ENCODE measurements at places on chromosomes 16 and 17. TPM values are rescaled to one million over a fixed set of nuclear protein-coding genes. Genes with fewer than 3 reads are reported as not detected.
A peak's percentile ranks its signal among the peaks of the same experiment; 100 is the strongest.

- no peak for DNase-seq
- peaks cover 36% of the 10 kb centered on the region for H3K4me1 ChIP-seq
- peak overlapping the region; percentile 52 for H3K27ac ChIP-seq
- H3K4me3 ChIP-seq, result no peak overlapping the region
- H3K27me3 ChIP-seq, result no peaks in the 10 kb centered on the region
Measured at GRCh38 chr16:2523801-2524231, 3.6 kb downstream of the AMDHD2 start.

DNA sequence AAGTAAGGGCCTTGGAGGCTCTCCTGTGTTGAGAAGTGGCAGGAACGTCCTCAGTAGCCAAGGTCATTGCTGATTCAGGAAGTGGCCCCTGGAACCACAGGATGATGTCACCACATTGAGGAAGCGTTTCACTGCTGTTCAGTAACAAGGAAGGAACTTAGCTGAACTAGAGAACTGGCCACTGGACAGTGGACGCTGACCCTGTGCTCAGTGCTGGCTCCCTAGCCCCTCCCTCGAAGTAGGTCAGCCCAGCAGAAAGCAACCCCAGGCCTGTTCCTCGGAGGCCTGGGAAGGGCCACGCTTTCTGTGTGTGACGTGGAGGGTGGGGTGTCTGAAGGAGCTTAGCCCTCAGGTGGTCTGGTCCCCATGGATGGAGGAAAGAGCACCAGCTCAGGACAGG, 58.3 kb downstream of the B9D1 start:
- H3K27me3 ChIP-seq, result no peaks in the 10 kb centered on the region
- DNase-seq, result peak; percentile 74
- no peak overlapping the region for H3K4me3 ChIP-seq
- peak overlapping the region; percentile 55 for H3K27ac ChIP-seq
- H3K36me3 ChIP-seq, result no peaks in the 10 kb centered on the region
- H3K4me1 ChIP-seq, result peaks cover 77% of the 10 kb centered on the region

DNA sequence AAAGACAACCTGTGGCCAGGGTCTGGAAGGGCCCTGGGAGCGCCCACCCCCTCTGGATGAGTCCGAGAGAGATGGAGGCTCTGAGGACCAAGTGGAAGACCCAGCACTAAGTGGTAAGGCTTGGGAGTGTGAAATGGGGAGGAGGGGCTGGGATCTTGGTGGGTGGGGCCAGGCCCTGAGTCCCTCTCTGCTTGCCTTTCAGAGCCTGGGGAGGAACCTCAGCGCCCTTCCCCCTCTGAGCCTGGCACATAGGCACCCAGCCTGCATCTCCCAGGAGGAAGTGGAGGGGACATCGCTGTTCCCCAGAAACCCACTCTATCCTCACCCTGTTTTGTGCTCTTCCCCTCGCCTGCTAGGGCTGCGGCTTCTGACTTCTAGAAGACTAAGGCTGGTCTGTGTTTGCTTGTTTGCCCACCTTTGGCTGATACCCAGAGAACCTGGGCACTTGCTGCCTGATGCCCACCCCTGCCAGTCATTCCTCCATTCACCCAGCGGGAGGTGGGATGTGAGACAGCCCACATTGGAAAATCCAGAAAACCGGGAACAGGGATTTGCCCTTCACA, 1.2 kb upstream of the STARD3 start:
- H3K27me3 ChIP-seq, result peaks cover 4% of the 10 kb centered on the region
- no peak for DNase-seq
- no peaks in the 10 kb centered on the region for H3K36me3 ChIP-seq
- H3K27ac ChIP-seq, result peak overlapping the region; percentile 90

DNA sequence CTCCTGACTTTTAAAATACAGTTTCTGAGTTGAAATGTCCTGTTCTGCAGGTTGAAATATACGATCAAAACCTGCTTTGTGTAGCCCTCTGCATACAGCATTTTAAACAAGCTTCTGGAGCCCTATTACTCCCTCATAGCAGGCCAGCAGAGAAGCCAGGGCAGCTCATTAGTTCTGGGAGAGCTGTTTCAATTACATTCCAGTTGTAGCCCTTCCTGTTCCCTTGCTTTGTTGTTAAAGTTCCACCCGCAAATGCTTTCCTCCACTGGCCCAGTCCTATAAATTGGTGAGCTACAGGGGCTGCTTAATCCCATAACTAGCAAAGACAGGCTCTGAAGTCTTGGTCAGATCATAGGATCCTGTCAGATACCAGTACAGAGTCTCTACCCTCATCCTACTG, 162.5 kb downstream of the SLC39A11 start:
- H3K27me3 ChIP-seq, result no peaks in the 10 kb centered on the region
- DNase-seq, result no peak
- no peak overlapping the region for H3K27ac ChIP-seq
- no peaks in the 10 kb centered on the region for H3K4me1 ChIP-seq

DNA sequence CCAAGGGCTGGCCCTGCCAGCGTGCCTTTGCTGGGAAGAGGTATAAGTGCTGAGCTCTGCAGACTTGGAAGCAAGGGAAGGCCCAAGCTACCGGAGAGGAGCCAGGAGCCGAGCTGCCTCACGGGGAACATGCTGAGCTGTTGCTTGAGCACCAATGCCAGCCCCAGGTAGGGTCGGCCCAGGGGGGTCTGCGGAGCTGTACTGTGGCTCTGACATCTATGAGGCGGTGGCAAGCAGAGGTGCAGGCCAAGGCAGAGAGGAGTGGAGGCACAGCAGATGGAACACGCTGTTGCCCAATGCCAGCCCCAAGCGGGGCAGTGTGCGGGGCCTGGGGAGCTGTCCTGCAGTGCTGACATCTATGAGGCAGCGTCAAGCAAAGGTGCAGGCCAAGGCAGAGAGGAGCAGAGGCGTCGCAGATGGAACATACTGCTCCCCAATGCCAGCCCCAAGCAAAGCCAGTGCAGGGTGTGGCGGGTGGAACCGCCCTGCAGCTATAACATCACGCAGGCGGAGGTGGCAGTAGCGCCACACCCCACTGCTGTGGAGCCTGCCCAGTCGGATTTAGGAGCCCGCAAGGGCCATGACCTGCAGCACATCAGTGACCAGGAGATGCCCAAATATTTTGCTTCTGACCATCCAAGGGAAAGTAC, 10.0 kb downstream of the GGA2 start:
- DNase-seq, result peak; percentile 77
- H3K27me3 ChIP-seq, result no peaks in the 10 kb centered on the region
- H3K4me3 ChIP-seq, result no peak overlapping the region

GRCh38 chr16:19515757-19516156, 6.1 kb downstream of the GDE1 start:
- no peak overlapping the region for H3K4me3 ChIP-seq
- H3K4me1 ChIP-seq, result peaks cover 81% of the 10 kb centered on the region
- no peak for DNase-seq
- H3K27ac ChIP-seq, result peak overlapping the region; percentile 76

DNA sequence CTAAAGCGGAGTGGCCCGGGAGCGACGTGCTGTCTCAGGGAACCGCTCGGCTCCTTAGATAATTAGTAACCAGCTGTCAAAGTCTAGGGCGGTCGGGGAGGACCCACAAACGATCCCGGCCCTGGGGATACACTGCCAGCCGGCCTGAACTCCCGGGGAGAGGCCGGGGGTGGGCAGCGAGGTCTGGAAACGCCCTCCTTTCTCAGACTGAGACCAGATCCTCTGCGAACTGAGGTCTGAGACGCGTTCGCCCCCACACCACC, 1.3 kb downstream of the HNF1B start:
- H3K36me3 ChIP-seq, result no peaks in the 10 kb centered on the region
- peak; percentile 73 for DNase-seq
- H3K4me3 ChIP-seq, result peak overlapping the region; percentile 52
- H3K4me1 ChIP-seq, result peaks cover 11% of the 10 kb centered on the region
- peaks cover 92% of the 10 kb centered on the region for H3K27me3 ChIP-seq

- no peak for DNase-seq
- no peak overlapping the region for H3K4me3 ChIP-seq
- no peaks in the 10 kb centered on the region for H3K36me3 ChIP-seq
- H3K4me1 ChIP-seq, result peaks cover 28% of the 10 kb centered on the region
Measured at GRCh38 chr16:85330694-85331188, 218.5 kb upstream of the CIBAR2 start.

DNA sequence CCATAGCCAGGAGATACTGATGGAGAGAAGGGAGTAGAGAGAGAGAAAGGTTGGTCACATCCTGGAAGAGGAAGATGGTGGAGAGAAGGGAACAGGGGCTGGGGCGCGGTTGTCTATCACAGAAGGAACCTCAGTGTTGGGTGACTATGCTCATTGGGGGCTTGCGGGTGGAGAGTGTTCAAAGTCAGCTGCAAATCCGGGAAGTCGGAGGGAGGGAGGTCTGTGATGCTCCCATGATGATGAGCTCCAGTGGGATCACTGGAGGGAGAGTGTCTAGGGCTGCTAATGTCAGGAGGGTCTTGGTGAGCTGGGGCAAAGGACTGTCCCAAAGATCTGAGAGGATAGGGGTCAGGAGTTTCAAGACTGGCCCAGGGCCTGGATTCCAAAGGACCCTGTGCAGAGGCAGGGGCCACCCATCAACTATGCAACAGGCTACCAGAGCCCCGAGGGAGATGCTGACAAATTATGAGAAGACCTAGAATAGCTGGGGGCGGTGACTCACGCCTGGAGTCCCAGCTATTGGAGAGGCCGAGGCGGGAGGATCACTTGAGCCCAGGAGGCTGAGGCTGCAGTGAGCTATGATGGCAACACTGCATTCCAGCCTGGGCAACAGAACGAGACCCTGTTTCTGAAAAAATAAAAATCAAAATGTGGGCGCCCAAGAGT, 2.6 kb downstream of the SPDYE4 start:
- H3K36me3 ChIP-seq, result no peaks in the 10 kb centered on the region
- no peak for DNase-seq
- peaks cover 5% of the 10 kb centered on the region for H3K27me3 ChIP-seq
- no peak overlapping the region for H3K4me3 ChIP-seq

DNA sequence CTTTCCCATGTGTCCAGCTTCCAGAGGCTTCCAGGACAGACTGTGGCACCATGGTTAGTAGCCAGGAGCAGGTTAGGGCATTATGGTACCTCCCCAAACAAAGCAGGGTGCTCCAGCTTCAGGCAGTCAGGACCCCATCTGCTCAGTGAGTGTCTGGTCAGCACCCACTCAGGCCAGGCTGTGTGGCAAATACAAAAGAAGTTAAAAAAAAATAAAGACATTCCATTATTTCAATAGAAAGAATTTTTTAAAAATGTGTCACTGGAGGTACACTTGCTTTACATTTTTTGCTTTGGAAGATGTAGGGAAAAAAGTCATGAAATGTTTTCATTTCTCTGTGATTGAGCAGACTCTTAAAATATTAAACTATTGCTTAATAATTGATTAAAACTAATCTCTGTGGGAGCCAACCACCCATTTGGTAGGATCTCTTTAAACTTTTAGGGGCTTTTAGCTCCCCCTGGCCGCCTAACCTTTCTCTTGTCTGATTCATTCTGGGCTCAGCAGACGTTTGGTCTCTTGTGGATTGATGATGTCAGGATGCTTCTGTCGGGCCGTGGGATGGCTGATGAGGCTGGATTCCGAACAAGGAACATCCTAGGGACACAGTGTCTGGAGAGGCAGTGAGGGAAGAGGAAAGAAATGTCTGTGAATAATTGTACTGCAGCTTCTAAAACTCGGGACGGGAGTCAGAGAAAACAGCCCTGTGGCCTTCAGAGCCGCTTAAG, 28.4 kb upstream of the NPTX1 start:
- H3K4me3 ChIP-seq, result no peak overlapping the region
- no peak for DNase-seq
- no peaks in the 10 kb centered on the region for H3K36me3 ChIP-seq
- H3K27me3 ChIP-seq, result peaks cover 18% of the 10 kb centered on the region
- H3K4me1 ChIP-seq, result peaks cover 3% of the 10 kb centered on the region

DNA sequence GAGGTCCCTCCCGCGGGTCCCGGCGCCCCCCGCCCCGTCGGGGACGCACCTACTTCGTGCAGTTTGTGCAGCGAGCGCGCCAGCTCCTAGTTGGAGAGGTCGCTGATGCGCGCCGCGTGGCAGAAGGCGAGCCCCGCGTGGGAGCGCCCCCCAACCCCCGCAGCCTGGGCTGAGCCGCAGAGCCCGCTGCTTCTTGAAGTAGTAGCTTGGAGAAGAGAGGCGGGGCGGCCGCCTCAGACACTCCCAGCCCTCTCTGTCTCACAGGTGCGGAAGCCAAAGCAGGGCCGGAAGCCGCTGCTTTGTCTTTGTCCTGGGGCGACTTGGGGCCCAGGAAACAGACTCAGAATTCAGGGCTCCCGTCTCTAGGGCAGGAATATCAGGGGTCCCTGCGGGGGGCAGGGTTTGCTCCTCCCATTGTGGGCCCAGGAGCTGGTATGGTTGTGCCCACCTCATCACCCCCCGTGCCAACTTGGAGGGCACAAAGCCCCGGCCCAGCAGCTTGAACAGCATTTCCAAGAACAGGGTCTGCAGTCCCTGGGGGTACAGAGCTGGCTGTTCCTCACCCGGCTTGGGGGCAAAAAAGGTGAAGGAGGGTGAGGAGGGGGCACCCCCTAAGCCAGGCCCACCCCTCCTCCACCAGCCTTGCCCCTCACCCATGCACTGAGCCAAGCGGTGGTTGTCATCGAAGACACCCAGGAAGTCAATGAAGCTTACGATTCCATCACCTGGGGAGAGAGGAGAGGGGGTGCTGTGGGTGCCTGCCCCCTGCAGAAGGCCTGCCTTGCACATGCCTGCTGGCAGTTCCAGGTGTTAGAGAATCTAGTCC, 13.5 kb downstream of the SPATA32 start:
- no peaks in the 10 kb centered on the region for H3K27me3 ChIP-seq
- no peaks in the 10 kb centered on the region for H3K36me3 ChIP-seq
- peak overlapping the region; percentile 49 for H3K4me3 ChIP-seq
- H3K27ac ChIP-seq, result peak overlapping the region; percentile 90

DNA sequence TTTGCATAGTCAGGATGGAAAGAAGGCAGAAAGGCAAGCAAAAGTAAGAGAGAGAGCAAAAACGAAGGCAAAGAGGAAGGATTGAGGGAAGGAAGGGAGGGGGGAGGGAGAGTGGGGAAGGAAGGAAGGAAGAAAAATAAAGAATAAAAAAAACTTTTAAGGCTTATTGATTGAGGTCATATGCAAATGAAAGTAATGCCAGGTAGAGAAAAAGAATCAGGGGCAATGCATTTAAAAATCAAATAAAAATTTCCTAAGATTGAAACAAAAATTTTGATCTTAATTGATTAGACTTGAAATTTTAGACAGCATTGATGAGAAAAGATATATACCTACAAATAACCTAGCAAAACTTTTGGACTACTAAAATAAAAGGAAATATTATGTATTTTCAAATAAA, 153.9 kb upstream of the KIF2B start:
- H3K4me3 ChIP-seq, result no peak overlapping the region
- H3K27me3 ChIP-seq, result no peaks in the 10 kb centered on the region
- H3K4me1 ChIP-seq, result no peaks in the 10 kb centered on the region
- H3K27ac ChIP-seq, result no peak overlapping the region
- no peaks in the 10 kb centered on the region for H3K36me3 ChIP-seq

- H3K4me3 ChIP-seq, result peak within 1 kb of the TSS; percentile 90
- peak; percentile 77 for DNase-seq
- H3K27ac ChIP-seq, result peak within 1 kb of the TSS; percentile 100
- H3K4me1 ChIP-seq, result peaks cover 87% of the 10 kb centered on the region
Measured at GRCh38 chr17:45316434-45317110, at the start of gene MAP3K14. MAP3K14 (minus strand) TSS chr17:45317020; CDS start chr17:45290745, 26,275 bp downstream.

The FNDC8 gene
- not detected for total RNA-seq

The ESRP2 gene
- total RNA-seq, result 61.3 TPM

The KRT27 gene
- total RNA-seq, result not detected

The PLCD3 gene
- total RNA-seq, result 303 TPM

The MT4 gene
- total RNA-seq, result not detected

The AGRP gene
- not detected for total RNA-seq

The PKD1 gene
- 440 TPM for total RNA-seq

The NT5C3B gene
- 30.8 TPM for total RNA-seq
